Midbrain (tissue), 1 donor: ENCODE measurements at places on chromosomes 1 and 21.
A peak's percentile ranks its signal among the peaks of the same experiment; 100 is the strongest.

DNA sequence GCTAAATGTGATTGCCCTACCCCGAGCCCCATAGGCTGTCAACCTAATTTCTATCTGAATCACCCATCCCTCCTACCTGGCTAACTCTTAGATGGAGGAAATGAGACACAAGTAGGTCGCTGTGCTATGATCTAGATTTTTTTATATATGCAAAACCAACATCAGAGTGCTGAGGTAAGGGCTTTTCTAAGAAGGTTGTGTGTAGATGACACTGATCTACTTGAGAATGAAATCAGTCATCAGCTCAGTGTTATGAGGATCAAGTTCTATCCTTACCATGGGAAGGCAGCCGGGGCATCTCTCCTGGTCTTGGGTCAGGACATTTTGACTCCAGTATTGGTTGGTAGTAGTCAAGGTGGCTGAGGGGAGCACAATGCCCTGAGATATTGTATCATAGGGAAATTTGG is 23.6 kb downstream of the SLAMF1 start:
- no peak for DNase-seq

DNA sequence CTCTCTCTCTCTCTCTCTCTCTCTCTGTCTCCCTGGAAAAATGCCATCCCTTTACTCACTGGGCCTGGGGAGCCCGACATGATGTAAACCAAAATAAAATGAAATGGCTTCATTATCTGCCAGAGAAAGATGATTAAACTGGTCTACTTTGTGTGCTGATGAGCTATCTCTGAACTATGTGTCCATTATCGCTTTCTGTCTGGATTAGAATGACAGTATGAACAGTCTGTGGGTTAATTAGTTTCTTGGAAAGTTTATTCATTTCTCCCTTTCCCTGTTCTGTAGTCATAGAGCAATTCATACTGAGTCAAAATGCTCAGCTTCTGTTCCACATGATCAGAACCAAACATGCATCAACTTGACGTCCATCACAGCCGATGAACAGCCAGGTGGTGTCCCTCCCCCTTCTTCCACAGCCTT is 72.4 kb upstream of the KCND3 start:
- no peak for DNase-seq

DNA sequence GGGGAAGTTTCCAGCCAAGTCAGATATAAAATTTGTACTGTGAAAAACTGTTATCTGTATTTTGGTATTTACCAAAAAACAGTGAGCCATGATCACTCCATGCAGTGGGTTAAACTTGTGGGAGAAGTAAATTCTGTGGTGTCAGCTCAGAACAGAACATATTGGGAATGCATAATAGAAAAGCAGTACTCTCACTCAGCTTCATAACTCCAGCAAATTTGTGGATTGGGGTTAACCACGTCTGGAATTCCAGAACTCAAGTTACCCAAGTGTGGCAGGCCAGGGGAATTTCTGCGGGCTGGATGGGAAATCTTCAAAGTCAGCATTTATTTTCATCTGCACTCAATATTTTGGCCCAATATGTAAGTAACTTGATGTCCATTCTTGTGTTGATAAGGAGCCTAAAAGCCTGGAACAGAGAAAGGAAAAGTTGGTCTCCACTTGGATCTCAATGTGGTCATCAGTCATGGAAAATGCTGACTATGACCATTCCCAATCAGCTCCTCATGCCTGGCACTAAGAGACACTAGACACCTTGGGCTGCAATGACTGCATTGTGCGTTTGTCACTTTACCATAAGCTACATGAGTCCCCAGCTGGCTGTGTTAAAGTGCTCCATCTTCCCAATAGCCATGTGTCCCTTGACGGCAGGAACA is 39.1 kb upstream of the ENAH start:
- no peak for DNase-seq

- no peak for DNase-seq
Observed at GRCh38 chr1:38326856-38327255, 280.3 kb upstream of the POU3F1 start.

DNA sequence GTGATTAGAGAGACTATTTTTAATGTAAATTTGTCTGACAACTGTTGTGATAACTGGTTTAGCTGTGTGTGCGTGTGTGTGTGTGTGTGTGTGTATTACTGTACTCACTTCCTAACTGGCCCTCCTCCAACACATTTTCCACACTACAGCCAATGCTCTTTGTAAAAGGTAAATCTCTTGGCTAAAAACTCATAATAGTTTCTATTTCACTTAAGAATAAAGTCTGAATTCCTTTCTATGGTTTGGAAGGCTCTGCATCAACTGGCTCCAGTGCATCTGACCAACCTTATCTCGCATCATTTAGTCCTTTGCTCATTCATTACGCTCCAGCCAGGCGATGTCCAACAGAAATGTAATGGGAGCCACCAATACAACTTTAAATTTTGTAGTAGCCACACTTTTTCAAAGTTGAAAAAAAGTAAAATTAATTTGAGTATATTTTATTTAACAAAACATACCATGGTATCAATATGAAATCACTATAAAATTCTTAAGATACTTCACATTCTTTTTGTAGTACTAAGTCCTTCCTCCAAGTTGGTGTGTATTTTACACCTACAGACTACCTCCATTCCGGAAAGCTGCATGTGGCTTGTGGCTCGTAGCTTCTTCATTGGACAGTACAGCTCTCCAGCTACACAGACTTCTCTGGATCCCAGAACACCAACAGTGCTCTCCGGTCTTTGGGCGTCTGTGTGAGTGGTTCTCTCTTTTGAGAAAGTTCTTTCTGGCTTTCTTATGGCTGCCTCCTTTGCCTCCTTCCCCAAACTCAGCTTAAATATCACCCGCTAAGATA is 68.9 kb downstream of the NRIP1 start:
- no peak for DNase-seq

DNA sequence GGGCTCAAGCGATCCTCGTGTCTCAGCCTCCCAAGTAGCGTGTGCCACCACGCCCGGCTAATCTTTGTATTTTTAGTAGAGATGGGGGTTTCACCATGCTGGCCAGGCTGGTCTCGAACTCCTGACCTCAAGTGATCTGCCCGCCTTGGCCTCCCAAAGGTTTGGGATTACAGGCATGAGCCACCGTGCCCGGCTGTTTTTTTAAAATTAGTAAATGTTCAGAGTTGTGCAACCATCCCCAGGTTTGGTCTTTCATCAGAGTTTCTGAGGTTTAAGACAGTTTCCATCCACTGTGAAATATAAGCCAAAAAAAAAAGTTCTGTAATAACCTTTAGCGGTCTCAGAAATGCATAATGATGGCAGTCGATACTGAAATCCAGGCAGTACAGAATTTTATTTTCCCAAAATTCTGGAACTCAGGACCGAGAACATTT is 550 bp upstream of the SYT11 start:
- no peak for DNase-seq

GRCh38 chr21:16821588-16821987 is 691.3 kb upstream of the CXADR start:
- no peak for DNase-seq

DNA sequence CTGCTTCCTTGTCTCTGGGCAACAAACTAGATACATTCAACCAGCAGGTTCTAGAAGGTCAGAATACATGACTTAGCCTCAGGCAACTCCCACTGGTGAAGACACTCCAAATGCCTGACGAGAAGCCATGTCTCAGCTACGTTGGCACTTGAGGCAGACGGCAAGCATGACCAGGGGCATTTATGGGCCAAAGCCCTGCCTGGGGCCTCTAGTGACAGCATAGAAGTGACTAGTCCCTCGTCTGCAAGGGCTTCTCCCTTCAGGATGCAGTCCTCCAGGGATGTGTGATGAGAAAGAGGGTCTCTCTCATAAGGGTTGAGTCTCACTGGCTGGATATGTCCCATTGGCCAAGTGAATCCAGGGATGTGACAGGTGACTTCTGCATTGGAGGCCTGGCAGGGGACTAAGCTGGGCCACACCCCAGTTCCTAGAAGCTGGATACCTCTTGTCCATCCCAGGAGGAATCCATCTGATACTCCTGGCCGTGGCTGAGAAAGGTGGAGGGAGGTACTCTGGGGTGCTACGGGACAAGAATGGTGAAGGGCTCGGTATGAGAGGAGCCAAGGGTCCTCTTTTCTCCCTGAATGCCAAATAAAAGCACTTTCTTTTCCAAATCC is 148.6 kb upstream of the HMGB4 start:
- no peak for DNase-seq

DNA sequence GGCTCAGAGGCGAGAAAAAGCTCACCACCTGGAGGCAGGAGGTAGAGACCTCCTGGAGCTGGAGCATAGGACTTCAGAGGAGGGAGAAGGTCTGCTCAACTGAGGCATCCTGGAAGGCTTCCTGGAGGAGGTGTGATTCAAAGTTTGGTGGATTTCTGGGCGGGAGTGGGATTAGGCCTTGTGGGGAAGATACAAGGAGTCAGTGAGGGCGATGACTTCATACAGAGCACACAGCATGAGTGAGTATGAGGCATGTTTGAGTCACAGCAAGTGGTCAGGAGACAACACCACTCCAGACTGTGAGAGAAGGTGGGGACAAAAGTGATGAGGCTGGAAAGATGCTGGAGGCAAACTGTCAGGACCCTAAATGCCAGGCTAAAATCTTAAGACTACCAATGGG is 77.6 kb downstream of the MATN1 start:
- no peak for DNase-seq

DNA sequence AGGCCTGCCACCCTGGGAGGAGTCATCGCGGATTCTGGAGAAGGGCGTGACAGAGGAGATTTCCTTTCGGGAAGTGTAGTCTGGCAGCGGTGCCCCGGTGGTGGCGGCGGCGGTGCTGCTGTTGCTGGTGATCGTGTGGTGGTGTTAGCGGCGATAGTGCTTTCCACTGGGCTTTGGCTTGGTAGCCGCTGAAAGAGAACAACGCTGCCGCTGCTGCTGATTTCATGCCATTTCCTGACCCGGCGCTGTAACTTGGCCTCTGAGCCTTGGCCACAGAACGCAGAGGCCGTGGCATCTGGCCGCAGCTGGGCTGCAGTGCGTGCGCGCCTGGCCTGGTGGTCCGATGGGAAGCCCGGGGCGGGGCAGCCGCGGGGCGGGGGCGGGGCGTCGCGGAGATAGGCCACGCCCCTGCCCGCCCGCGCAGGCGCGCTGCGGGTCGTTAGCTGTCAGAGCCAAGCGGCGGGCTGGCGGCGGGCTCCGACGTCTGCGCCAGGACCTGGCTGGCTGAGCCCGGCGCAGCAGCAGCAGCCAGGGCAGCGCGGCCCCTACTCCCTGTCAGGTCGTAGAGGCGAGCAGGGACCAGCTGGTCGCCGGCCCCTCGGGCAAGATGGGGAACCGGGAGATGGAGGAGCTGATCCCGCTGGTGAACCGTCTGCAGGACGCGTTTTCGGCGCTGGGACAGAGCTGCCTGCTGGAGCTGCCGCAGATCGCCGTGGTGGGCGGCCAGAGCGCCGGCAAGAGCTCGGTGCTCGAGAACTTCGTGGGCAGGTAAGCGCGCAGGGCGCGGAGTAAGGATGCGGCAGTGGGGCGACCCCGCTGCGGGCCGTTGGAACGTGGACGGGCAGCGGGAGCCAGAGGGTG is at the start of gene DNM3:
Gene DNM3, plus strand, starts transcription at position 449 of the 861 bp plus-strand sequence. Its CDS starts 159 bp downstream, at position 608.
- peak; percentile 92 for DNase-seq

GRCh38 chr1:109719337-109719837 is 7.3 kb downstream of the GSTM5 start:
- no peak for DNase-seq

DNA sequence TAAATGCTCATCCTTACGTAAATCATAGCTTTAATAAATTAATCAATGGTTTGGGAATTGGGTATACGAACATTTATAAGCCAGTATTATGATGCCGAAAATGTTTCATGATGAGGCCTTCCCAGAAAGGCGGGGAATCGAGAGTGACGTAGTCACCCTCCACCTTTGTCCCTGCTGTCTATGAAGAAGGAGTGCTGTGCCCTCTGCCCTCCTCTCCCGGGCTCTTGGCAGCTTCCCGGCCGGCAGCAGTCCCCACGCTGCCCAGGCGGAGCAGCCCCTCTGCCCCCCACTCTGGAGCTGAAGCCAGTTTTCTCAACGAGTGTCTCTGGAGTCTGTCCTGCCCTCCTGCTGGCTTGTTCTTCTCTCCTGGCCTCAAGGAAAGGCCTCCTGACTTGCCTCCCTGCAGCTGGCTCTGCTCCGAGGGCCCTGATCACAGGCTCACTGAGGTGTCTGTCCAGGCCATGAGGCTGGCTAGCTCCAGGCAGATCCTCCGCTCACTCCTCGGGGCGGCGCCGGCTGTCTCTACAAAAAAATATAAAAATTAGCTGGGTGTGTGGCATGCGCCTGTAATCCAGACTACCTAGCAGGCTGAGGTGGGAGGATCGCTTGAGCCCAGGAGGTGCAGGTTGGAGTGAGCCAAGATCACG is 150.7 kb upstream of the COL6A1 start:
- no peak for DNase-seq

DNA sequence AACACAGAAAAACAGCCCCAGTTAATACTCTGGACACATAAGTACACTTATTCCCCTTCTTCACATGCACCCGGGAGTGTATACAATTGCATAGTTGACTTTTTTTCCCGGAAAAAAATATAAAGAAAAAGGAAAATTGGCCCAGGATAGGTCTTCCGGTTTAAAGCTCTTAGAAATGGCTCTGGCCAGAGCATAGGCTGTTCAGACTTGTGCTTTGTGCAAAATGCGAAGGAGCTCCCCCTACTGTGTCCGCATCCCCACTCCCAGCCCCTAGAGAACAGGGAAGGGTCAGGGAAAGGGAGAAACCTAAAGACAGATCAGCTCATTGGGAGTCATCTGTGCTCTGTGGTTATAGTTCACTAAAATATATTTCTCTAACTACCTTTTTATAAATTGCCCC is 5.5 kb upstream of the MTMR11 start:
- peak; percentile 47 for DNase-seq

DNA sequence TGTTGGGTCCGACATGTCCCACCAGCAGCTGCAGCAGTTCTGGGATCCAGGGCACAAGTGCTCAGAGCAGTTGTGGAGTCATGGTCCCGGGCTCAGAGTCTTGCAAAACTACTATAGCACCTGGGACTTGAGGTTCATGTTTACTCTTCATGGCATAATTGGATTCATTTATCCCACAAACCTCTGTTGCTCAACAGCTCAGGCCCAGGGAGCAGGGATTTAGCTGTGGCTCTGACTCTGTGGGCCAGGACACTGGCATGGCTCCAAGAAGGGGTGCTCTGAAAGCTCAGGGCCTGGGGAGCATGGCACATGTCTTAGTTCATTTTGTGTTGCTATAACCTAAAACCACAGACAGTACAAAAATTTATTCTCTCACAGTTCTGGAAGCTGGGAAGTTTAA is 626.7 kb upstream of the ADGRL2 start:
- no peak for DNase-seq

GRCh38 chr1:237282208-237282783 is 240.3 kb downstream of the RYR2 start:
- no peak for DNase-seq

DNA sequence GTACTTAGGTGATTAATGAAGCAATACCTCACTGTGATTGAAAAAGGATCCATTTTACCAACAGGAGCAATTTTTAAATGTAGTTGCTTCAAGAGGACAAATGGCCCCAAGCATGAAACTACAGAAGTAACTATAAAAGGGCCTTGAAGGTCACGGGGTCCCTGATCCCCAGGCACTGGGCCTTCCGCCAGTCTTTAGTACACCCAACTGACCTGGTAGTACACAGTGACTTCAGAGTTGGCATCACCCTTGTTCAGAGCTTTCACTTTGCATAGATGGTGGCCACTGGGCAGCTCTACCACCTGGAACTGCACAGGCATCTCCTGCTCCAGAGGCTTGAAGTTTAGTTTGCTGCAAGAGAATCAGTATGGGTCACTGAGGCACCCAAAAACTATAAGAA is 84.3 kb downstream of the NRDC start:
- no peak for DNase-seq
